ENCODE measurements at places on chromosomes 13 and 19. TPM values are rescaled to one million over a fixed set of nuclear protein-coding genes. Genes with fewer than 3 reads are reported as not detected.

- DNase-seq = no peak
Measured at GRCh38 chr13:73625562-73626339, 508.5 kb downstream of the KLF12 start.

- DNase-seq = no peak
Measured at GRCh38 chr13:50449465-50449864, 394.0 kb downstream of the DLEU7 start.

FSD1 gene
- total RNA-seq = 1.3 TPM

- DNase-seq = no peak
Measured at GRCh38 chr13:61728471-61728870, 312.8 kb upstream of the PCDH20 start.

DNA sequence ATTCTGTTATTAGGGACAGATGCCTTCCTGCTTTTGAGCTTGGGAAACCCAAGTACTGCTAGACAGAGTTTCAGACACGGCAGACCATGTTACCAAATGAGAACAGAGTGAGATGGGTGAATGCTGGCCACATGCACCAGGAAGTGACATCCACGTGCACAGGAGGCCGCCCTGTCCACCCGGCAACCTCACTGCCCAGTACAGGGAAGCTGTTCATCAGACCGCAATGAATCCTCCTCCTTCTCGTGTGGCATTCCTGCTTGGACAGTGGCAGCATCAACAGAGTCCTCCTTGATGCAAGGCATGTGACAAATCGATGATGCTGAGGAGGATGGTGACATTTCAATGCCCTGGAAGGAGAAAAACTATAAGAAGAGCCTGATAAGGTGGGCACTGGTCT, 191.0 kb upstream of the SOX1 start:
- DNase-seq = no peak

ZNF536 gene
- total RNA-seq = 1.4 TPM

- no peak for DNase-seq
Measured at GRCh38 chr13:64639206-64639605, 2590.9 kb downstream of the PCDH9 start.

DNA sequence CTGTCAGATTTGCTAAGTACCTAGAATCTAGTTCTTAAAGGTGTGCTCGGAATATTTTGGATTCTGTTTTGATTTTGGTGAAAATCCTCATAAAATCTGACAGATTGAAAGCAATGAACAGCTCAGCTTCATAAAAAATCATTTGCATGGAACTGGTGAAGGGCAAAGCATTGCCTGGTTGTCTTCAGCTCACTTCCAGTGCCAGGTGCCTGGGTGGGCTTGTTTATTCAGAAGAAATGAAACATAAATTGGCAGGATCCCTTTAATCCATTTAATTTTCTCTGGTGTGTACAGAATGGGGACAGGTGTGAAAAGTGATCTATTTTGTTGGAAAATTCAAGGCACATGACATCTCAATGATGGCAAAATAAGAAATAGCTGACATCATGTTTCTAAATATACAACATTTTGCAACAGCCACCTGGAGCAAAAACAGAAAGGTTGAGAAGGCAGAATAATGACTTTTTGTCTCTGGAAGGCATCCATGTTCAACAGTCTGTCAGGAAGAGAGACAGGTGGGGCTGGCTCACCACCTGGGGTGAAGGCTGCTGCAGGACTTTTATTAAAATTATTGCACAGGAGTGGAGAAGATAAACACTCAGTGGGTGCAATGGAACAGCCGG, 52.2 kb downstream of the RFC3 start:
- no peak for DNase-seq

GRCh38 chr13:105089858-105090643, 1445.4 kb downstream of the EFNB2 start:
- DNase-seq = peak; percentile 12

IRGC gene
- total RNA-seq = not detected

DNA sequence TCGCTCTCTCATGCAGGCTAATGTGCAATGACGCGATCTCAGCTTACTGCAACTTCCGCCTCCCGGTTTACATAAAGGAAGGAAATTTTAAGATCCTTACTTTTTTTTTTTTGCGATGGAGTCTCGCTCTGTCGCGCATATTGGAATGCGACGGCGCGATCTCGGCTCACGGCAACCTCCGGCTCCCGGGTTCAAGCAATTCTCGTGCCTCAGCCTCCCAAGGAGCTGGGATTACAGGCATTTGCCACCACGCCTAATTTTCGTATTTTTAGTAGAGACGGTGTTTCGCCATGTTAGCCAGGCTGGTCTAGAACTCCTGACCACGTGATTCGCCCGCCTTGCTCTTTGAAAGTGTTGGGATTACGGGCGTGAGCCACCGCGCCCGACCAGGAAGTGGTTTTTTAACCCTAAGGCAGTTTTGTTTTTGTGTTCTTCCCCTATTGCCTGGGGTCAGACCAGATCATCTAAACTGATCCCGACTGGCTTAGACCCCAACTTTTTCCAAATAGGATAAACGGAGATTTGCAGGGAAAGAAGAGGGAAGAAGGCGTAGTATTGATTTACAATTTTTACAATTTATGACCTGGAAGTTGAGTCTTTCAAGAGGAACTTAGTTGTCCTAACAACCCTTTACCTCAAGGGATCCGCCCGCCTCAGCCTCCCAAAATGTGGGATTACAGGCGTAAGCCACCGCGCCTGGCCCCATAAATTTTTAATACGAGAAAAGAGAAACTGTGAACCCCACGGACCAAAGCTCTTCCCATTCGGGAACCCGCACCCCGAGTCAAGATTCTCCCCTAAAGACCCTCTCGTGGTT, 142.0 kb downstream of the ZNF737 start:
- DNase-seq = peak; percentile 75

Data from mucosa of gallbladder (tissue), 1 donor.